ENCODE measurements at places on chromosomes 2 and 18.

- DNase-seq = no peak
Measured at GRCh38 chr2:149489452-149489851, 98.1 kb downstream of the MMADHC start.

- DNase-seq = no peak
Measured at GRCh38 chr18:45413180-45413836, 202.0 kb upstream of the SLC14A2 start.

DNA sequence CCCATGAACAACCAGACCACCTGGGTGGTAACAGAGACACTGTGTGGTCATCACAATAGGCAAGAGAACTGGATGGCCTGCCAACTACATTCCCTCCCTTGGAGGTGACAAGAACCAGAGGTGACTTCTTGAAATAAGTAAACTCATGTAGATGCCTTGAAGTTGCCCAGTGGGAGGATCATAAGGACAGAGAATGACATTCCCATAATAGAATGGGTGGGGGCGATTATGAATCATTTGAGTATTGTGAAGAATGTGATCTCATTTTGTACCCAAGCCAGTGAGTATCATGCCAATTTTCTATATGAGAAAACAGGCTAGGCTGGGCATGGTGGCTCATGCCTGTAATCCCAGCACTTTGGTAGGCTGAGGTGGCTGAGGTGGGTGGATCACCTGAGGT lies 211.4 kb upstream of the GYPC start:
- no peak for DNase-seq

GRCh38 chr18:13725566-13726231 lies 659 bp downstream of the FAM210A start:
- DNase-seq = no peak

DNA sequence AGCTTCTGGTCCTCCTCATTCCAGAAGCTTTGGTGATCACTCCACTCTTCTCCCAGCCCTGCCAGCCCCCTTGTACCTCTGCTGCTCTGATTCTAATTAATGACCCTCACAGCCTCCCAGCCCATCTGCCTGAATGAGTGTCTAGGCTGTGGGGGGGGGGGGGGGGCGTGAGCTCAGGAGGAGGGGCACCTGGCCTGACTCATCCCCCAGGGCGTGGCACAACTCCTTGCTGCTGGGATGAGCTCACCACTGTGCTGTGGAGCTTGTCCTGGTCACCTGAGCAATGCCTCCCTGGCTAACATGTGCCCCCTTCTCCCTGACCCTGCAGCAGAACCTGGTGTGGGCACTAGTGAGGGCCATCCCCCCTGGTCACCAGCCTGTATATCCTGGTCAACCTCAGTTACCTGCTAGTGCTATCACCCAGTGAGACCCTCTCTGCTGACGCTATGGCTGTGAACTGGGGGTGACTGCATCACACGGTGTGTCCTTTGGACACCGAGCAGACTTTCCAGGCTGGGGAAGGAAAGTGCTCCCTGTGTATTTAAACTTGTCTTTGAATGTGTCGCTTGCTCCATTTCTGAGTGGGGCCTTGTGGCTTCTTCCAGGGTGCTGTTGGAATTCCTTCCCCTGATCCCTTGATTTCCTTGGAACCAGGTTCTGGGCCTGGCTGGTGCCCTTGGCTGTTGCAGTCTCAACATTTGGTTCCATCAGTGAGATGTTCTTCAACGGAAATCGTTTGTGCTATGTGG lies 41.5 kb upstream of the PUM2 start:
- no peak for DNase-seq

DNA sequence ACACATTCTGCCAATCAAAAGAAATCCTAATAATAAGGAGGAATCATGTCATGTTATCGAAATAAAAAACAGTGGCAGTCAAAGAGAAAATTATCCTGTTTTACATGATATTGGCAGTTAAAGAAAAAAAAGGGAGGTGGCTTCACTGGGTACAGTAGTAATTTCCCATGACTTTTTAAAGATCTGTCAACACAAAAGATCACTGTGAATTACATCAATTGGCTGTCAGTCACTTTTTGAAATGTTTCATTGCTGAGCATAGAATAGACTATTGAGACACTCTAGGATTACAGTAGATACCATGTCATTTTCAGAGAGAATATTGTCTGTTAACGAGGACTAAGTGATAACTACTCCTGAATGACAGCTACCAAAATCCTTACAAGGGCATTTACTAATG lies 335.7 kb upstream of the CYP26B1 start:
- DNase-seq = no peak

- DNase-seq = no peak
Measured at GRCh38 chr2:51028829-51029228, 3.1 kb downstream of the NRXN1 start.

DNA sequence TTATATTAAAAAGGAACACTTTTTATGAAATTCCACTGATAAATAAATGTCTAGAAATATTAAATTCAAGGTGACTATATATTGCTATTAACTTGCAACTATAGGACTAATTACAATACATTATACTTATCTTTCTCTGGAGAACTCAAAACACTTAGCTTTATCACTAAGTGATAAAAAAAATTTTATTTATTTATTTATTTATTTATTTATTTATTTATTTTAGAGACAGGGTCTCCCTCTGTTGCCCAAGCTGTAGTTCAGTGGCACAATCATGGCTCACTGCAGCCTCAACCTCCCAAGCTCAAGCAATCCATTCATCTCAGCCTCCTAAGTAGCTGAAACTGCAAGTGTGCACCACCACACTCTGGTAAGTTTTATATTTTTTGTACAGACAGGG lies 451.1 kb downstream of the DSC3 start:
- DNase-seq = no peak

DNA sequence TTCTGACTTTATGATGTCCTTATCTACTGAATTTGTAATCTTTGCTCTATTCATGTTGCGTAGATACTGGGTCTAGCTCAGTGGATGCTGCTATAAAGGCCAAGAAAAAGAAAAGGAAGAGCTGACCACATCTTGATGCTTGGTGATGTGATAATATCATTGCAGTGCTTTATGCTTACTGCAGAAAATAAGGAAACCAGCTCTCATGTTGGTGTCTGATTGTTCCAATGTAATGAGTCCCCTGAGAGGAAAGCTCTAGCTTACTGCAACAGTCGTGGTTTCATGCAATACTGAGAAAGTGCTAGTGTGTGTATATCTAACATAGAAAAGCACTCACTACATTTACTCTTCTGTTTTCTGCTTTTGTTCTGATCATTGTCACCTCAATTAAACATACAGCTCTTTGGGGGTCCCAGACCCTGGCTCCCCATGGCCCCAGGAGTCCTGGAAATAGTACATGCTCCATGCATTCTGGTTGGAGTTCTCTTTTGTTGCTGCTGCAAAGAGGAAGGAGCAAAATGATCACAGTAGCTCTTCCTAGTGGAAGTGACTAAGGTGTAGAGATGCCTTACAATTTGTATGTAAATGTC lies 338.8 kb downstream of the CYRIA start:
- DNase-seq = no peak

DNA sequence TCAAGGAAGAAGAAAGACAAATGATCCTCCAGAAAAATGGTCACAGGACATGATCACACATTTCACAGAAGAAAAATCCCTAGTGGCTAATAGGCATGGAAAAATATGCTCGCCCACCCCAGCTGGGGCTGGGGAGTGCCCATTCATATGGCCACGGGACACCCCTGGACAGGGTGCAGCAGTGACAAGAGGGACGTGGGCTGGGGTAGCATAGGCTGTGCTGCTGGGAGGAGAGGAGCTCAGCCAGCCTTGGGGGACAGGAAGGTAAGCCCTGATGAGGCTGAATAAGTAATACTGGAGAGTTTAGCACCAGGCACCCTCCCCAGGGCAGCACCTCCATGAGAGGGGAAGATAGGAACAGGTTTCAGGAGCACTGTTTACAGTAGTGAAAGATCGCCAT lies 254.9 kb upstream of the HS6ST1 start:
- DNase-seq = no peak

DNA sequence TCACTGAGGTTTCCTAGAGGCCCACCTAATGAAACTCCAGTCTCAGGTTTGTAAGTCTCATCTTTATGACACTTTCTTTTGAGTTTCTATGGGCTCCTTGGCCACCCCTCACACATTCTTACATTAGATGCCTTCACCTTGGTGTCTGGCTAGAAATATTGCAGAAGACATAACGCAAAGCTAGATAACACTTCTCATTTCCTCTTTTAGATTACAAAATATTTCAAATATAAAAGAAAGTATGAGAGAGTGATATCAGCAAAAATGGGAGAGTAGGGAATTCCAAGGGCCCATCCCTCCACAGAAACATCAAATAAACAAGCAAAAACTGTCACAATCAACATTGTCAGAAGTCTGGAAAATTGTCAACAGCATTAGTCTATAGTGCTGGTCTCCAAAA lies 43.3 kb upstream of the ZCCHC2 start:
- no peak for DNase-seq

DNA sequence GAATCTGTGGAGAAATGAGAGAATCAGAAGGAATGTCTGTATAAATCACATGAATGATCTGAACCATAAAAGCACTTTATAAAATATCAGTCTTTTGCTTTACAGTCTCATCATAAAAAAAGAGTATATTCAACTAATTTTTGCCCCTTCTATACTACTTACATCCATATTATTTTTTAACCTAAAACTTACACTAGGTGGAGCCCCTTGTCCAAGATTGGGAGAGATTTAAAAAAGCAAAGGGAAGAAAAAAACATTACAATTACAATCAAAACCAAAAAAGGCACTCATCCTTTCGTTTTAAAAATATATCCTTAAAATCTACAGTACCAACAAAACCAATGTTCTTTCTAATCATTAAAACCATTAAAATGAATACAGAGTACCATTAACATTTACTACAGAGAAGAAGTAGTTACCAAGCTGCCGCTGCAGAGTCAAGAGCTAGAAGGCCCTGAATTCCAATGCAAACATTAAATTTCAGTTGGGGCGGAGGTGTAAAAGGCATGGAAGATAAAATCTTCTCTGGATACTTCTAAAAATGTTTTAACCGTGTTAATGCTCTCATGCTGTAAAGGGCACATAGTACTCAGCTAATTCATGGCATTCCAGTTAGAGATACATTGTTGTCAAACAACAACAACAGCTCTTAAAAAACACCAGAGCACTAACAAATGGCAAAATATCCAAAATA lies 56.7 kb upstream of the EPB41L3 start:
- no peak for DNase-seq

- no peak for DNase-seq
Measured at GRCh38 chr2:11680901-11681721, 11.1 kb upstream of the NTSR2 start.

GRCh38 chr2:217671075-217671474 lies 331.7 kb downstream of the TNS1 start:
- DNase-seq = no peak

- no peak for DNase-seq
Measured at GRCh38 chr18:36328385-36328858, 30.9 kb downstream of the FHOD3 start.

- DNase-seq = no peak
Measured at GRCh38 chr2:203870481-203870880, 2.9 kb downstream of the CTLA4 start.

- DNase-seq = no peak
Measured at GRCh38 chr2:55357927-55358326, 61.7 kb downstream of the CCDC88A start.

- no peak for DNase-seq
Measured at GRCh38 chr18:37207343-37207742, 358.3 kb downstream of the CELF4 start.

GRCh38 chr18:74378179-74378682 lies 62.6 kb downstream of the C18orf63 start:
- DNase-seq = no peak

- DNase-seq = no peak
Measured at GRCh38 chr2:60873381-60873780, 8.0 kb upstream of the REL start.

DNA sequence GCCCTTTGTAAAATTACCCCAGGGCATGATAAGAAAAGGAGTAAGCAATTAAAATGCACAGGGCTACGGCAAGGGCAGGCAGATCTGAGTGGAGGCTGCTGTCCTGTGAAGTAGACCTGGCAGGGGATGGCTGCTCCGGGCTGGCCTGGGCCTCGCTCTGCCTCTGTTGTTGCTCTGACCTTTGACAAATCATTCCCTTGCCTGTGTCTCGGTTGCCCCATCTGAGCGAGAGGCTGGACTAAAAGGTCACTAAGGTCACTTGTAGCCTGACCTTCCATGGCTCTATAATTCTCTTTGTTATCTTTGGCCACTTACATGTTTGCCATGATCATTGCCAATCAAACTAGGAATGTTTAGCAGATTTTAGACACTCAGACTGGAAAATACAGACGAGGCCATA lies 118.1 kb downstream of the KLHL29 start:
- no peak for DNase-seq

DNA sequence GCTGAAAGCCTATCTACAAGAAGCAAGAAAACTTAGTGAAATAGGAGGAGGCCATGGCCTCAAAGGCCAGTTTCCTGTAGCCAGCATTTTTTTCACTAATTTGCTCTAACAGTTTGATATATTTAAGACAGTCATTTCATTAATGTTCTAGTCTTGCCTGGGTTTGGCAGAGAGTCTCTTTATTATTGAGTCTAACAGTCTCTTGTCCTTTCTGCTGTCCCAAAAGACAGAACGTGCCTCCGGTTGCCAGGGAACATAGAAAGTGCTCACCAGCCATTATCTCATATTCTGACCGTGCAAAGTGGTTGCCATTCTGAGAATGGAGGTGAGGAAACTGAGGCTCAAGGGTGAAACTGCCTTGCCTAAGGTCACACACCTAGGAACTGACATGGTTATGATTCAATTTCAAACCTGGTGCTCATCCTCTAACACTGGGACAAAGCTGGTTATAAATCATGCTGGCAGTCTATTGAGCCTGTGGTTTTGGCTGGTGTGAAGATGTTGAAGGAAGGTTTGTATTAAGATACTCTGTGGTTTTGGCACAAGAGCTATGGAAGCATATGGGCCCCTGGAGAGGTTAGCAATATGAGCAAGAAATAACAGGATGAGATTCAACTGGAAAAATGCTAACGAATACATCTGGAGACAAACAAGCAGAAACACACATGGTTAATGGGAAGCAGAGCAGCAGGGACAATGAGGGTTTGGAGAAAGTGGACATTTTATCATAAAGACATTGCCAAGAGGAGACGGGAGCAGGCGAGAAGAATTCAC lies 903.3 kb upstream of the KLHL29 start:
- DNase-seq = no peak

- DNase-seq = no peak
Measured at GRCh38 chr2:138170485-138170884, 206.2 kb downstream of the HNMT start.

GRCh38 chr2:219509780-219510511 lies 4.3 kb upstream of the ASIC4 start:
- DNase-seq = no peak

- DNase-seq = no peak
Measured at GRCh38 chr2:232741972-232742371, 34.4 kb downstream of the KCNJ13 start.

- no peak for DNase-seq
Measured at GRCh38 chr2:31693882-31694281, 113.1 kb upstream of the SRD5A2 start.

GRCh38 chr2:234189786-234190300 lies 139.3 kb downstream of the SPP2 start:
- DNase-seq = no peak

- no peak for DNase-seq
Measured at GRCh38 chr2:23385748-23386338, 864 bp downstream of the KLHL29 start.

- DNase-seq = no peak
Measured at GRCh38 chr2:28325567-28326468, 66.8 kb upstream of the FOSL2 start.

GRCh38 chr2:150188800-150189199 lies 298.7 kb downstream of the RND3 start:
- no peak for DNase-seq

- no peak for DNase-seq
Measured at GRCh38 chr2:241895712-241896641, 26.4 kb downstream of the RTP5 start.

All from non-pigmented ciliary epithelial cell (primary cell).